ENCODE measurements at places on chromosomes 16 and 17.

- DNase-seq = no peak
Observed at GRCh38 chr16:49866595-49867071, 10.7 kb upstream of the ZNF423 start.

GRCh38 chr16:27149986-27150385, 53.3 kb upstream of the KDM8 start:
- no peak for DNase-seq

- no peak for DNase-seq
Observed at GRCh38 chr16:13061691-13062090, 160.3 kb downstream of the SHISA9 start.

DNA sequence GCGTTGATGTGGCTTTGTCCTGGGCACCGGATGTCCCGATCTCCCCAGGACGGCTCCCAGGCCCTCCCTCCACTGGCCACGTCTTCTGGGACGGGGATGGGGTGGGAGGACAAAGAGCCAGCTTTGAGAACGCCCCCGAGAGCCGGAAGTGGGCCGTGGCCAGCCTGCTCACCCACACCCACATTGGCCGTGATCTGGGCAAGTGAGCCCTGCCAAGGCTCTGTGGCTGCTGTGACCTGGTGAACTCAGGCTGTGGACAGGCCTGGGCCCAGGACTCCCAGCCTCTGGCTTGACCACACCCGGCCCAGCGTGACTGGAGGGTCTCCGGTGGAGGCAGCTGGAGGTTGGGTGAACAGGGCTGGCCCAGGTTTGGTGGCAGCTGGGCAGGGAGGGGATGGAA, 3.3 kb downstream of the CDH15 start:
- DNase-seq = no peak
